Eye (tissue), 1 donor: ENCODE measurements at places on chromosomes 5 and 9.

DNA sequence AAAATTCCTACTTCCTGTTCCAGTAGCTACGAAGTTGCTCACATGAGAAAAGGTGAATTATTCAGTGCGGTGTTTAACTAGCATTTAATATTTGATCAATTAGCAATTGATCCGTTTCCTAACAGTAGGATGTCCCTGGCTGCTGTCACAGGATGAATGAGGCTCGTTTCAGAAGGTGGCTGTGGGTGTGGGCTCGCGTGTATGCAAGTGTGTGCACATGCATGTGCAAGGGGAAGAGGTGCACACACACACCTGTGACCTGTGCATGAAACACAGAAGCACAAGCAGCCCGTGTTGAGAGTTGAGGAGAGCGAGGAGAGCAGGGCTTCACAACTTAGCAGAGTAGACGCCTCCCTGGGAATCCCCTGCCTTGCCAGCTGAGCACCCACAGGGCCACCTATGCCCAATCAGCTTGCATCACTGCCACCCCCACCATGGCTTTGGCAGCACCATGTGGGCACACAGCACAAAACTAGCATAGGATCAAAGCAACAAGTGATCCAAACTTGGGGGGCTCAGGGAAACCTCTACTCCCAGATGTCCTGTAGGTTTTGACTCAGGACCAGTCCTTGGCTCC, 107.2 kb downstream of the C5orf15 start:
- no peak for DNase-seq

DNA sequence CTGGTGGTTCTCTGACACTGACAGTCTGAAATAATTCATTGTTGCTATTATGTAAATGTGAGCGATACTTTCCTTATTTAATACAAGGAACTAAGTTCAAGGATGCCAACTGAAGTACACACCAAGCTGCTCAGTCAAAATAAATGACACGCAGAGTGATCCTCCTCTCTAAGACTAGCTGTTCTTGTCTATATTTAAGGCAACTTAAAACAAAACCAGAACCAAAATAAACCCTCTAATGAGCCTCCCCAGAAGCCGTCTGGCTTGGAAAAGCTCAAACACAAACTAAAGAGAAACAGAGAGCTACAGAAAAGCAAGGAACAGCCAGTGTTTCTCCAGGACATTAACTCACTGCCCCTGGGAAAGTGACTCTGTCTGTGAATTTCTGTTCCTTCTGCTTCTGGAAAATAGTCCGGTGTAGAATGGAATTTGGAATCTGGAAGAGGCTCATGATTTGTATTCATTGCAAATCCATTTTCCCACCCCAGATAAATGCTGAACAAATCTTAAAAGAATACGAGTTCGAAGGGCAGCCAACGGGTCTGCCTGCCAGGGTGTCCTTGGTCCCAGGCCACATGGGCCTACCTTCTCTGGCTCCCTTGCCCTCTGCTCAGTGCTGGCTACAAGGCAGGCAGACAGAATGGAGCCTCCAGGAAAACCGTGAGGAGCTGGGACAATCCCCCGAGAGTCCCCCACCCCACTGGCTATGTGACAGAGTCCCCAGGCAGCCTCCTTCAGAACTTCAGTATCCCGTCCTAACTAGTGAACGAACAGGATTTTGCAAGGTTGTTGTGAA, 14.8 kb downstream of the GGTA1 start:
- no peak for DNase-seq

GRCh38 chr5:44862808-44863207, 54.1 kb downstream of the MRPS30 start:
- peak; percentile 22 for DNase-seq

DNA sequence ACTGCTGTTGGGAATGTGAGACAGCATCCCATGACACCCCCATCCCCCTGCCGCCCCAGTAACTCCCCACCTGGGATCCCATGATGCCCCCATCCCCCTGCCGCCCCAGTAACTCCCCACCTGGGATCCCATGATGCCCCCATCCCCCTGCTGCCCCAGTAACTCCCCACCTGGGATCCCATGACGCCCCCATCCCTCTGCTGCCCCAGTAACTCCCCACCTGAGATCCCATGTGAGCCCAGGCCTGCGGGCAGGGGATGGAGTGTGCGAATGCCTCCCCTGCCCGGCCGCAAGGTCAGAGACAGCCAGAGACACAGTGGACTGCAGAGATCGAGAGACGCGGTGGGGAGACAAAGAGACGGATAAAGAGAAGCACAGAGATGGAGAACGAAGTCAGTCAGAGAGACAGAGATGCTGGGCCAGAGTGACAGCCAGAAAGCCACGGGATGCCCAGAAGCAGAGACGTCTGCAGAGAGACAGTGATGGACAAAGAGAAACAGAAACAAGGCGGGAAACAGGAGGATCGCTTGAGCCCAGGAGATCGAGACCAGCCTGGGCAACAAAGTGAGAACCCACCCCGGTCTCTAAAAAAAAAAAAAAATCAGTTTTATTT, 992 bp downstream of the SH2D3C start:
- DNase-seq = no peak

DNA sequence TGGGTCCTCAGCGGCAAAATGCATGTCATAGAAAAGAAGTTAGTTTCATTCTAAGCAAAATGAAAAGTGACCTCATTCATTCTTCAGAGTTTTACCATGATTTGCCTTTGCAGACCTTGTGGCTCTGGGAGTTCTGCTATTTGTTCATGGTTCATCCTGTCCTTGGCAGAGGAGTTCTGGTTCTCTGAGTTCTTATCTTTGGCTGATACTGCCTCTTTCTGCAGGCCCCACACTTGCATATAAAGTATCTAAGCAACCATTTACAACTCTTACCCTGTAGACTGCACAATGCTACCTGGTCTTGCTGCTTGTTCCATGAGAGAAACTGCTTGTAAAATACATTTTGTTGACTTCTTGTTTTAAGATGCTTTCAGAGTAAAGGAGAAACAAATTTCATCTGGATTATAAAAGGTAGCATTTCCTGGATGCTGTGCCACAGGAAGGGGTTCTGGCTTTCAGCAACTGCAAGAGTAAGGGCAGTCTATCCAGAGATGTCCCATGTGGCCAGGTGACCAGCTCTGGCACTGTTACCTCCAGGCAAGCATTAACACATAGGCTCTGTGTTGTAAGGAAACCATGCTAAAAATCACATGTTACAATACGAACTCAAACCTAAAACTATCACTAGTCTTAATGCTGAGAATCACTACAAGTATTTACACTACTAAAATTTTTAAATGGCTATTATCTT, 513.2 kb downstream of the SPOCK1 start:
- DNase-seq = no peak

- no peak for DNase-seq
These were observed 16.5 kb upstream of the RLN2 start for GRCh38 chr9:5321058-5321457.

- DNase-seq = no peak
These were observed 221.3 kb upstream of the MSX2 start for GRCh38 chr5:174503086-174503460.

- no peak for DNase-seq
These were observed 64.8 kb downstream of the ERCC6L2 start for GRCh38 chr9:95940265-95940664.

- no peak for DNase-seq
These were observed 30.5 kb downstream of the ADAMTS2 start for GRCh38 chr5:179314606-179315355.
